ENCODE measurements at places on chromosomes 12 and 14.

- DNase-seq, result no peak
Observed at GRCh38 chr14:105053996-105054395, 11.2 kb downstream of the GPR132 start.

- DNase-seq, result no peak
Observed at GRCh38 chr12:45518291-45519235, 210.9 kb upstream of the ARID2 start.

DNA sequence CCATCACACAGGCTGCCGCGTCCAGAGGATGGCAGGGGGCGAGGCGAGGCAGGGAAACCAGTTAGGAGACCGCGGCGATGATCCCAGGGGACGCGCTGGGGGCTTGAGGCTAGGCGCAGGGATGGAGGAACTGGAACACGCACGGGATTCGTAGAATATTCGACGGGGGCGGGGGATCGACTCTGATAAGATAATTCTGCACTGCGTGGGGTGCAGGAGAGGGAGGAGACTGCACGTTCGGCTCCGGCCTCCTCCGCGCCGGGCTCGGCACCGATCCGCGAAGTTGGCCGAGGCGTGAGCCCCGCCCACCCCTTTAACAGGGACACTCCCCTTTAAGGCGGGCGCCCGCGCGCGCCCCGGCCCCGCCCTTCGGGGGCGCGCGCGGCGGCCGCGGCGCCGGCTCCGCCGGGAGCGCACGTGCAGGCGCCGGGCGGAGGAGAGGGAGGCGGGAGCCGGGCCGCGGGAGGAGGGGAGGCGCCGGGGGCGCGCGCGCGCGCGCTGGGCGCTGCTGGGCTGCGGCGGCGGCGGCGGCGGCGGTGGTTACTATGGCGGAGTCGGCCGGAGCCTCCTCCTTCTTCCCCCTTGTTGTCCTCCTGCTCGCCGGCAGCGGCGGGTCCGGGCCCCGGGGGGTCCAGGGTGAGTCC is at the start of gene ACVR1B:
Gene ACVR1B, plus strand, starts transcription at position 501 of the 644 bp plus-strand sequence. Its CDS starts 45 bp downstream, at position 546.
- peak; percentile 78 for DNase-seq

DNA sequence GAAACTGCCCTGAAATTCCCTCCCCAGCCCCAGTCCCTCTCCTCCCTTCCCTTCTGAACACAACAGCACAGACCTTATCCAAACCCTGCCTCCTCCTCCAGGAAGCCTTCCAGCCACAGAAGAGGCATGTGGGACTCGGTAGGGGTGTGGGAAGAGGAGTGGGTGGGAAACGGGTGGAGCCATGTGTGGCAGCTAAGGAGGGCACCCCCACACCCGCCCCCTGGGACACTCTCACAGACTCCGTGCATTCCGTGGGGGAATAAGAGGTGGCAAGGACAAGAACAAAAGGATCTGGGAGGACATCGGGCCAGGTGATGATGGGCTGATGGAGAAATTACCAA is 24.4 kb downstream of the SLC6A12 start:
- no peak for DNase-seq

GRCh38 chr12:632102-632696 is 31.0 kb downstream of the NINJ2 start:
- DNase-seq, result no peak

GRCh38 chr14:23631702-23632460 is 4.3 kb upstream of the DHRS2 start:
- DNase-seq, result peak; percentile 67

DNA sequence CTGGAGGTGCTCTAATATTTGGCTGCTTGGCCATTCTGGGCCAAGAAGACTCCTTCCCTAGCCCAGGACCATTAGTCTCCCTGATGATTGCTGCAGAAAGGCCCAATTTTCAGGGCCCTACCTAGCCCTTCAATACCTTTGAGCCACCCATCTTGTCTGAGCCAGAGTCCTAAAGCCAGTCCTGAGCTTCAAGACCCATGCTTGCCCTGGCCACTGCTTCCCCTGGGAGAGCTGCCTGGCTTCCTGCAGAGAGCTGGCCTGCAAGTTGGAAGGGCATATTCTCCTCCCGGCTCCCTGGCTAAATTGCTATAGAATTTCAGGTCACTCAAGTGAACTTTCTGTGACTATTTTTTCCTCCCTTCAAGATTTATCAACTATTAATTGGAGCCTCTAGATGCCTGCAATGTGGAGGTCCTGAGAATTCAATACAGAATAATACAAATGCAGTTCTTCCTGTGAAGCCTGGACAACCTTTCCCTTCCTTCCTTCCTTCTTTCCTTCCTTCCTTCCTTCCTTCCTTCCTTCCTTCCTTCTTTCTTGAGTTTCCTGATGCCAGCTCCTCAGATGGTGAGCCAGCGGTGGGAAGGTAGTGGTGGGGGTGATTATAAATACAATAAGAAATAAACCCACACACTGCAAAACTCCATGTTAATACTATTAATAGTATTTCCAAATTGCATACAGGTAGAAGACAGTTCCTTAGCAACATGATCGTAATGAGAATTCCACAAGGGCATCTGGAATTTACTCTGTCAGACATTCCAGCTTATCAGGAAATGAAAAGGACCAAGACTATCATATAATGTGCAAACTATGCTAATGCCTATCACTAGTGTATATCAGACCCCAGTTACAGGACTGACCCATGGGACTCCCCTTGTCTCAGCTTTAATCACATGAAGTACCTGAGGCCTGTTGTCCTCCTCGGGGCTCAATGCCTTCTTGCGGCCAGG is 108.1 kb downstream of the ZFP36L1 start:
- DNase-seq, result no peak

DNA sequence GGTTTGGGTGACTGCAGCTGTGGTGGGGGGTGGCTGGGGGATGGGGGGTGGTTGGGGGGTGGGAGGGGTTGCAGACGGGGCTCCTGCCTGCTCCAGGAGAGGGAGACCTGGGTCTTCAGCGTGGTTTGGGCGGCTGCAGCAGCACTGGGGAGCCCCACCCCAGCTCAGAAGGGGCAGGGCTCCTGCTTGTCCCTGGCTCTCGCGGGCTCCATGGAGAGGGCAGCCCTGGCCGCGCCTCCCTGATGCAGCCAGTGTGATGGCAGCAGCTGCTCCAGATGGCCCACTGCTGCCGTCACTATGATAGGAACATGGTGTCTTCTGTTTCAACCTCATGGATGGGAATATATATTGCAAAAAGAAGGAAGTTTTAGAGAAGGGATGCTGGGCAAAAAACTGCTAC is 22.9 kb downstream of the TRHDE start:
- DNase-seq, result no peak

DNA sequence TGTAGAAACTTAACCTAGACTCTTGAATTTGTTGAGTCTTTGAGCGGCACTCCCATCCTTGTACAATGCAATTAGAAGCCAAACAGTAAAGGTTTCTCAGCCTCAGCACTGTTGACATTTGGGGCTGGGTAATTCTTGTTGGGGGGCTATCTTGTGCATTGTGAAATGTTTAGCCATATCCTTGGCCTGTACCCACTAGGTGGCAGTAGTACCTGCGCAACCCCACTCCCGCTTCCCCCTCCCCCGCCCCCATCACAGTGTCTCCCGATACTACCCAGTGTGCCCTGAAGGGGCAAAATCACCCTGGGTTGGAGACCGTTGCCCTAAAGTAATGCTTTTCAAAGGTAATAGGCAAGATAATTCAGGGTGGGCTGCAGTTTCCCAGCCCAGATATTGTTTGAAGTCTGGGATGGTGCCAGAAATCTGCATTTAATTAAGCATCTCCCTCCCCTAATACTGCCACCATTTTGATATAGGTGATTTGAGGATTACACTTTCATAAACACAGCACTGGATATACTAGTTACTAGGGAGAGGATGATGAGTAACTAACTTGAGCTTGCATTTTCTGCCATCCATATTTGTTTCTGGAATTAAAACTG is 1.8 kb downstream of the COX6A1 start:
- DNase-seq, result peak; percentile 54

DNA sequence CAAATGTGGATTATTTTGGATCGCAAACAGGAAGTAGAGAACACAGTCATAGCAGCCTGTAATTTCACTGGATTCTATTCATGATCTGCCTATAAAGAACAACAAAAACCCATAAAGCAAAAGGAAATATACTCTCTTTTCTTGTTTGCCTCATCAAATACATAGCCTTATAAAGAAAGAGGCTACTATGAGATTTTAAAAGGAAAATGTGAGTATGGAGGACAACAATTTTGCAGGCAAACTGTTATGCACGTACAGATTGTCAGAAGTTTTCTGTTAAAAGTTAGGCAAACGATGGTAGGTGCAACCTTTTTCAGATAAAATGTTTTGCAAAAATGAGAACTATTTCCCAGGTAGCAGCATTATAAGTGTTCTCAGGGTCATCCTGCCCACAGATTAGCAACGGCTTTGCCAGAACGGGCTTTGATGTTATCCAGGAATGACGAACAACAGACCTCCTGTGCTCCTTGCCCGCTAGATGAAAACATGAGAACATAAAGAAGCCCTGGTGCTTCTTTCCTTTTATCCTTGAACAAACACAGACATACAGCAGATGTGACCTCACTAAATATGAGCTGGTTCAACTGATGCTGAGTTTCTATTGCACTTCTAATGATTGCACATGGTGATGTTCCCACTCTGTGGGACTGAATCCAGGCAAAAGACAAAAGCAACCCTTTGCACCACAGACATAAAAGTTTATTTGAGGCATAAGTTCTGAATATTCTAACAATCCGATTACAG is 88.1 kb downstream of the ITPR2 start:
- DNase-seq, result no peak

DNA sequence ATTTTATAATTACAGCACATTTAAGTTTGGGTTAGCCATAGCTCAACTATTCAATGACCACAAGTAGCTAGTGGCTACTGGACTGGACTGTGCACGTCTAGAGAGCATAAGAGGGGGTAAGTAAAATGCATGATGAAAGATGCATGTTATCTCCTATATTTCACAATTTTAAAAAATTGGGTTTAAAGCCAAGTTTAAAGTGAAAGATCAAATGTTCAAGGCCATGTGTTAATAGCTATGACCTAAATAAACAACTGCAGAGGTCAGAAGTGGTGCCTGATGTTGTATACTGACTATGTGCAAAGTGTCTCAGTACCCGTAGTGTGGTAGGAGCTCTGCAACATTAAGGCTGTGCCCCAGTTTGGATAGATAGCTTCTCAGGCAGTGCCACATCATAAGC is 48.2 kb downstream of the BMP4 start:
- no peak for DNase-seq

GRCh38 chr14:22952418-22952817 is 4.5 kb downstream of the HAUS4 start:
- DNase-seq, result no peak

DNA sequence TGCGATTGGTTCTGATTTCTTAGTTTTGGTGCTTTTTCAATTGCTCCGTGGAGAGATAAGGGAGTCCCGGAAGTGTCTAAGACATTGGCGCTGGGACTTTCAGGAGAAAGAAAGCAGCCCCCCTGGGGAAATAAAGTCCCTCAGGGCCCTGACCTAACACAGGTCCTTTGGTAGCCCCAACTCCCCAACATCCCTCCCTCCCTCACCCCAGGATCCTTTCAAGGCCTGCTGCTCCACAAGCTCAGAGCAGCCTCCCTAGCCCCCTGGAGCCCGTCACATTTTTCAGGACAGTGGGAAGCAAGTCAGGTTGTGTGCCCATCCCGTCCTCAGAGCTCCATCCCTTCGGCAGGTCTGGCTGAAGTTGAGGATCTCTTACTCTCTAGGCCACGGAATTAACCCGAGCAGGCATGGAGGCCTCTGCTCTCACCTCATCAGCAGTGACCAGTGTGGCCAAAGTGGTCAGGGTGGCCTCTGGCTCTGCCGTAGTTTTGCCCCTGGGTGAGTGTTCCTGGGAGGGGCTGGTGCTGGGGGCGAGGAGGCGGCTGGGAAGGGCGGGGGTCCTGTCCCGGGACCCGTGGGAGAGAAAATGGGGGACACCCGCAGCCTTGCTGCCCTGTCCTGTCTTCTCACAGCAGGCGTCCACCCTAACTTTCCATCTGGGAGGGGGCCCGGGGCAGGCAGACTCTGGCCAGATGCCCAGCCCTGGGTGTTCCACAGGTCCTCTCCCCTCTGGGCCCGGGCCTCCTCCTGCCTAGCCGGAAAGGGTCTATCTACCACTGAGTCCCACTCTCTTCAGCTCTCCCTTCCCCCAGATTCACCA is 950 bp downstream of the IFI27 start:
- no peak for DNase-seq

Data from GM18507 (cell line).